ENCODE measurements at places on chromosomes 3 and 15.

DNA sequence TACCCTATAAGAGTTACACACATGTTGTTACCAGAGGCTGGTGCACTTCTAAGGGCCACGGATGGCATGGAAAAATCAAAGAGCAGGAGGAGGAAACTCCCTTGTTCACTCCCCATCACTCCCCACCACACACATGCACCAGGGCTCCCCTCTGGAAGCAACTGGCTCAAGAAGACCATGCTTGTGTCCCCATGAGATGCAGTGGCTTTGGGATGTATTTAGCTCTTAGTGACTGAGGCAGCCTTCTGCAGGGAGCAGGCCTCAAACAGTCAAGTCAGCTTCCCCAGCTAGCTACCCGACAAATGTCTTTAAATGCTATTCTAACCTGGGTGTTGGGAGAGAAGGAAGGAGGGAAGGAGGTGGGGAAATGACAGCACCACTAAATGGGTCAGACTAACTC lies 32.9 kb upstream of the RAD18 start:
- no peak for ATAC-seq

- ATAC-seq: no peak
These were observed 22.8 kb downstream of the BCL2A1 start for GRCh38 chr15:79948095-79948695.

- no peak for ATAC-seq
These were observed 324.8 kb upstream of the TBL1XR1 start for GRCh38 chr3:177522051-177522450.

DNA sequence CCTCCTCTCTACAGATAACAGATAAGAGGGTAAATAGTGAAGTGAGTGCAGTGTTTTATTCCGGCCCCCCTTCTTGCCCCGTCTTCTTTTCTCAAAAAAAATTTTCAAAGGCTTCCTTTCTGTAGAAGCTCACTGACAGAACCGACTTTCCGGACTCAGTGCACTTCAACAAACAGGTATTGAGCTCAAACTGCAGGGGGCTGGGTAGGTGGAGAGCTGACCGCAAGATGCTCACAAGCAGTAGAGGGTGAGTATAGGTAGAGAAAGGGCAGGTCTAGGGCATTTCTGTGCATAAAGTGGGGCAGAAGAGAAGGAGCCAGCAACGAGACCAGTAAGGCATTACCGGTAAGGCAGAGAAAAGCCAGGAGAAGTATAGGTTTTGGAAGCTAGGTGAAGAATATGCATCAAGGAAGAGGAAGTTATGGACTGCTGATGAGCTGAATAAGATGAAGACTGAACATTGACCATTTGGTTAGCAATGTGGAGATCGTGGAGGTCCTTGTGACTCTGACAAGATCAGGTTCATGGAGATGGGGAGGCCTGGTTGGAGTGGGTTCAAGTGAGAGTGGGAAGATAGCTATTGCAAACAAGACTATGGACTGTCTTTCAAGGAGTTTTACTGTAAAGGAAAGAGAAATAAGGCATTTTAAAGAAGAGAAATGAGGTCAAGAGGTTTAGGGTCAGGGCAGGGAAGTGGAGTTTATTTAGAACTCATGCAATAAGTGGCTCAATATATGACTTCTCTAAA lies 97.4 kb downstream of the ST6GAL1 start:
- no peak for ATAC-seq

DNA sequence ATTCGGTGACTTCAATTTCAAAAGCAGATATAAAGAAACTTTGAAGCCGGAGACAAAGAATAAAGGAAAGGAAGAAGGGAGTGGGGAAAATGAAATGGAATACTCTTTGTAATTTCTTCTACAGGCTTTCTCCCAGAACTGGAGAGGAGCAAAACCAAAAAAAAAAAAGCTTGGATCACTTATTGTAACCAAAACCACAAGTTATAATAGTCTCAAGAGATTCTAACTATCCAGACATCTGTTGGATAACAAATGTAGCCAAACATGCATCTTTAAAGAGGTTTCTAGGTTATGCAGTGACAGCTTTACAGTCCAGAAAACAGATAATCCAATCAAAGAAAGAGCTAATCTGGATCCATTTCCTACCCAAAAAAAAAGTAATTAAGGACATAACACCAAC lies 36.2 kb downstream of the VGLL3 start:
- no peak for ATAC-seq

DNA sequence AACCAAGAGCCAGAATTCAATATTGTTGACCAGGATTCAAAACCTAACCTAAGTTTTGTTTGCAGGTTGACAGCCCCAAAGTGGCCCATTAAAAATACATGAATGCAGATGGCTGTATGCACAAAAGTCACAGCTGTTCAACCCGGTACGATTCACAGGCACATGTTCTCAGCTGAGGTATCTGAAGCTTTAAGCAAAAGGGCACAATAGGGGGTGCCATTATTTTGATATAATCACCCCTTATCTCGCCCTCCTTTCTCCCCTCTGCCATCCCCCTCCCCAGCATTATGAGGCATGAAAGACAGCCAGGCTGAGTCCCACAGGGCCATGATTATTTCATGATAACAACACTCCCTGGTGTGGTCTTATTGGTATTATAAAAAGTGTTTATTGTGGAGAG lies 264.9 kb downstream of the EBLN2 start:
- ATAC-seq: no peak

DNA sequence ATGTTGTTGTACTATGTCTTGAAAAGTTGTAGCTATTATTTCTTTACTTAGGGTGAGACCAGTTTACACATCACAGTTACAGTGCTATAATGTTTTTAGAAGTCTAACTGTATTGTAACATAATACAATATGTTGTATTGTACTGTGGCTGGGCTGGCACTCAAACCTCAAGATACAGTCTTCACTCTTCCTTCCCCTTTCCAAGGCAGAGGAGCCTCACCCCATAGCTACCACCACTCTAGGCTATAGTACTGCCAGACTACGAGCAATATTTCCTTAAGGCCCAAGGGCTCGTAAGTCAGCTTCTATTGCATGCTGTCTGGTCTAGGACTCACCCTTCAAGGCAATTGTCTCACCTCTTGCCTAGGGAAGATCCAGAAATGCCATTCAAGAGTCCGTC lies 597.7 kb downstream of the OTOL1 start:
- no peak for ATAC-seq
